ENCODE measurements at places on chromosomes 4 and X.
A peak's percentile ranks its signal among the peaks of the same experiment; 100 is the strongest.

DNA sequence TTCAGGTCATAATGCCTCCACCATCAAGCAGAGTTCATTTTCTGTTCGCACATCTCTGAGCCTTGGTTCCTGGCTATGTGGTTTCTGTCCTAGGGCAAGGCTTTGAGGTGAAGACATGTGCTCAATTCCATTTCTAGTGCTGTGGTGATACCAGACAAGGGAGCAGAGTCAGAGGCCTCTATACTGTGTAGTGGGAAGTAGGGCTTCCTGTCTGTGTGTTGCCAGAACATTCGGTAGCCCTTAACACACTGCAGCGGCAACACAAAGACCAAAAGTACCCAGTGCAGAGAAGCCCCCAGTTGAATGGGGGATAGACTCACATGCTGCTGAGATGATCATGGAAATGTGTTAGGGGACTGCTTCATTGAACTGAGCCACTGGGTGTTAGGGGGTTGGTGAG, 56.4 kb downstream of the STARD8 start:
- DNase-seq, result no peak

DNA sequence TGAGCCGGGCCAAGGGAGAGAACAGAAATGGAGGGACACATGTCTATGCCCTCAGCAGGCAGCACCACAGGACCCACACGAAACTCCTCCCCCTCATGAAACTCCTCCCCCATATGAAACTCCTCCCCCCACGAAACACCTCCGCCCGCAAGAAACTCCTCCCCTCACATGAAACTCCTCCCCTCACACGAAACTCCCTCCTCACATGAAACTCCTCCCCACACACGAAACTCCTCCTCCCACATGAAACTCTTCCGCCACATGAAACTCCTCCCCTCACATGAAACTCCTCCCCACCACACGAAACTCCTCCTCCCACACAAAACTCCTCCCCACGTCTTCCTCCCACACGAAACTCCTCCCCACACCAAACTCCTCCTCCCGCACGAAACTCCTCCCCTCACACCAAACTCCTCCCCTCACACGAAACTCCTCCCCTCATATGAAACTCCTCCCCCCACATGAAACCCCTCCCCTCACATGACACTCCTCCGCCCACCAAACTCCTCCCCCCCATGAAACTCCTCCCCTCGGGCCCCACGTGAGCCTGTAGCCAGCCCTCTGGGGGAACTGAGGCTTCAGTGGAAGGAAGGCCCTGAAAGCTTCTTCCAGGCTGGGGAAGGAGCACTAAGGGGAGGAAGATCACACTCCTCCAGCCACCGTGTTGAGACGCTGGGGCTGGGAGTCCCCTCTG, 15.2 kb downstream of the ADRA2C start:
- DNase-seq, result no peak

GRCh38 chr4:88816360-88816759, 118.7 kb upstream of the NAP1L5 start:
- DNase-seq, result no peak

GRCh38 chrX:102892103-102892502, 45.0 kb upstream of the RAB40AL start:
- DNase-seq, result no peak

GRCh38 chr4:147090486-147090885, 144.8 kb upstream of the TTC29 start:
- no peak for DNase-seq

DNA sequence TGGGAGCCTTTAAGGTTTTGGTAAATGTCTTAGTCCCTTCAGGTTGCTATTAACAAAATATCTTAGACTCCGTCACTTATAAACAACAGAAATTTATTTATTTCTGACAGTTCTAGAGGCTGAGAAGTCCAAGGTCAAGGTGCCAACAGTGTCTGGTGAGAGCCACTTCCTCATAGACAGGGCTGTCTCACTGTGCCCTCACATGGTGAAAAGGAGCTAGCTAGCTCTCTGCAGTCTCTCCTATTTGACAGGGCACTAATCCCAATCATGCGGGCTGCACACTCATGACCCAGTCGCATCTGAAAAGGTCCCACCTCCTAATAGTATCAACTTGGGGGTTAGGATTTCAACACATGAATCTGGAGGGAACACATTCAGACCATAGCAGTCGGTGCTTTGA, 63.4 kb upstream of the KLF3 start:
- DNase-seq, result peak; percentile 35

- DNase-seq, result no peak
Measured at GRCh38 chr4:52477191-52477780, 181.8 kb downstream of the USP46 start.

DNA sequence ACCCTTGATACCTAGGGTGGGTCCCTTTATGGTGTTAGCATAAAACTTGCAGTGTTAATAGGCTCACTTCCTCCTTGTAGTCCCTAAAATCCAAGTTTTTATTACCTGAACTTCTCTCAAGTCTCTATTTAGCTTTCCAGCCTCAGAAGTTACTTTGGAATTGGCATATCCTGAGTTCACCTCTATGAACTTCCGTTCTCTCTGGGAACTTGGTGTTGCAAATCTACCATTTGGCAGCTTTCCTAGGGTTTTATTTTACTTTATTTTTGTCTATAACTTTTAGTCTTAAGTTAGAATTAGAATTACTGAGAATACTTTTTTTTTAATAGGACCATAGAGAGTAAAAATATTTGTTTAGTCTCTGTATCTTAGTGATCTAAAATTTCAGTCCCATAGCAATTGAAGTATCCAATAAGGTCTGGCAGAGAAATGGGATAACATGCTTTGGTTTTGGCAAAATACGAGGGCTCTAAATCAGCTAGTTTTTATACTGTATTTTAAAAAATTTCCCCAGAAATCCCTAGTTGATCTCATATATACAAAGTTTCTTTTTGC, 30.3 kb upstream of the NAF1 start:
- no peak for DNase-seq

DNA sequence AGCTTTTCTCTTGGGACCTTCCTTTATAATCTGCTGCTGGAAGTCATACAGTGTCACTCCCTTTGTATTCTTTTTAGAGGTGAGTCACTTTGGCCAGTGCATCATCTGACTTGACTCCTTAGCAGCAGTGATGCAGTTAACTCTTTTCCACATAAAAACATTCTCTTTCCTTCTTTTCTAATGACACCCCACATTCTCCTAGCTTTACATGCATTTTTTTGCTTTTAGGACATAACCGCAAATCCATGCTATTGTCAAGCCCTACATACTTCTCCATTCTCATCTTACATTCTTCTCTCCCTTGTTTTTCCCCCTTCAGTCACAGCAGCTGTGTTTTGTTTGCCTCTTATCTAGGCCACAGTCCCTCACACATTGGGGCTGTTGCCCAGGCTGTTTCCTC, 55.1 kb downstream of the ZNF330 start:
- no peak for DNase-seq

DNA sequence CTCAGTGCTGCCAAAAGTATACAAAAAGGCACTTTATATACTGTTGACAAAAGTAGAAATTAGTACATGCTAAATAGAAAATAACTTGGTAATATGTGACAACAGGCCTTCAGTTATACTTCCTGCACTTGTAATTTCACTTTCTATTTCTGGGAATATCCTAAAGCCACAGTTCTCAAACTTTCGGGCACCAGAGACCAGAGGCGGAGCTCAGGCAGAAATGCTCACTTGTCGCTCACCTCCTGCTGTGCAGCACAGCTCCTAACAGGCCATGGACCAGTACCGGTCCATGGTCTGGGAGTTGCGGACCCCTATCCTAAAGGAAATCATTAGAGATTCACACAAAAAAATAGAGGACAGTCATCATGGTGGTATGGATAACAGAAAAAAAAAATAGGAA, 25.7 kb downstream of the ACSL4 start:
- no peak for DNase-seq

DNA sequence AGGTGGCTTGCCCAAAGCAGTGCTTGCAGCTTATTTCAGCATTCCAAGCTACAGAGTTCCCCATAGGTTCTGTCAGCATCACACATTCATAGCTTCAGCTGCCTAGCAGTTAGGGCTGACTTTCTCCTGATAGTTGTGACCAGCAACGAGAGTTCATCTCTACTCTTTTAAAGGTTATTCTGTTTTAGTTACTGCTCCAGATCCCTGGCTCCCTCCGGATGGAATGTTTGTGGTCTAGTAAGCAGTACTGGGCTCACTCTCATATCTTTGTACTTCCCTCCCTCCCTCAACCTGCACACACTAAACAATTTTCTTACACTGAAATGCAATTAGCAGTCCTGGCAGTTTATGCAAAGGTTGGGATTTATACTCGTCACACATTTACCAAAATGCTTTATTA, 43.9 kb downstream of the PTTG2 start:
- DNase-seq, result no peak

- DNase-seq, result no peak
Measured at GRCh38 chr4:101871962-101872676, 81.6 kb downstream of the BANK1 start.

GRCh38 chr4:85084371-85085094, 118.0 kb upstream of the WDFY3 start:
- peak; percentile 66 for DNase-seq

- DNase-seq, result peak; percentile 35
Measured at GRCh38 chr4:22237155-22237751, 278.6 kb downstream of the ADGRA3 start.

DNA sequence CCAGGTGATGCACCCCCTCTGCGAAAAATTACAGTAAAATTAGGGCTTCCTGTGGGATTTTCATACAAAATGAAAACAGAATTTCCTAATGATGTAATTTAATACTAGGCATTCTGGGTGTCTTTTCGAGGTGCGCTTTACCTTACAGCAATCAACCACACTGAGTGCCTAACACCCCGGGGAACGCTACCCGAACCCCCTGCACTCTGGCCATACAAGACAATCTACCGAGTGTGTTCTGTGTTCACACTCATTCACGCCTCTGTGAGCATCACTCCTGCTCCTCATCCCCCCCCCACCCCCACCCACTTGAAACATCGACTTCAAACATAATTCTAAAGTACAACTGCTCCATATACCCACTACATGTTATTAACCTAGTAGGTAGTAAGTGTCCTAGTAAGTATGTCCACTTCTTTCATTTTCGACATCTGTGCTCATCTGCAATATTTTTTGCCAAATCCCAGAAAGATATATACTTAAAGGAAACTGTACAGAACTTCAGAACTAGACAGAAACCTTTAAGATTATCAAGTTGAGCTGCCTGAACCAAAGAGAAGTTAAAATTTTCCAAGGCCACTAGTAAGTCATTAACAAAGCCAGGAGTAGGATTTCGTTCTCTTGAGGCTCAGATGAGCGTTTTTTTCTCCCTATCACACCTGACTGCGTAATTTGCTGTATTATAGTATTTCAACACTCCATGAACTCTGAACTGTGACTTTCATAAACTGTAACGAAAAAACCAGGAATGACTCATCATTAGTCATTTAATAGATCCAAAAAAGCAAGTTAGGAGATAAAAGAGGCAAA, 80.0 kb downstream of the FAT1 start:
- DNase-seq, result no peak

- DNase-seq, result no peak
Measured at GRCh38 chr4:29536745-29537144, 1183.4 kb upstream of the PCDH7 start.

GRCh38 chrX:17669891-17670290, 67.4 kb upstream of the SCML1 start:
- no peak for DNase-seq

DNA sequence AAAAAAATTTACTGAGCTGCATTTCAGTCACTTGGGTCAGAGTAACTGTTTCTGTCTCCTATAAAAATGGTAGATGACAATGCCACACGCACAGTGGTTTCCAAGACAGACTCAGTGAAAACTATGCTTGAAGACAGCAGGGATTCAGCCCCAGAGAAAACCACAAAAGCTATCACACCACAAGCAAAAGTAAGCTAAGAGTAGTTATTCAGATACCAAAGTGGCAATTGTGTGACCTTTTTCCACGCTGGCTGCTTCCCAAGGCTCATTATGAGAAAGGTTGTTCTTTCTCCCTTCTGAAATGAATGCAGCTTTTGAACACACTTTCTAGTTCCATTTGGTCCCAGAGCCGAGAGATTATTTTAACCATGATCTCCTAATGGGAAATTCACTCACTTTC, 46.4 kb upstream of the GPM6B start:
- DNase-seq, result peak; percentile 60

DNA sequence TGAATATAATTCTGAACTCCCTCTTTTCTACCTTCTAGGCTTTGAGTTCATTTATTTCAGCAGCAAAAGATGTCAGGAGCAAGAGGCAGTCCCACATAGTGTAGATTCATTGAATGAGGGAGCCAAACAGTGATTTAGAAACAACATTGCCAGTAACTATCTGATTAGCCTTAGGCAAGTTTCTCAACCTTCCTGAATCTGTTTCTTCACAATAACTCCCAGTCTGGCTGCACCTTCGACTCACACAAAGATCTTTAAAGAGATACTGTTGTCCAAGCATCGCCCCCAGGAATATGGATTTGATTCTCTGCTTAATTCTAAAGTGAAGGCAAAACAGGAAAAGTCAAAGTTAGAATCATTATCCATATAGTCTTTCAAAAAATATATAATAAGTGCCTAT, 1026.2 kb downstream of the DMD start:
- DNase-seq, result no peak

DNA sequence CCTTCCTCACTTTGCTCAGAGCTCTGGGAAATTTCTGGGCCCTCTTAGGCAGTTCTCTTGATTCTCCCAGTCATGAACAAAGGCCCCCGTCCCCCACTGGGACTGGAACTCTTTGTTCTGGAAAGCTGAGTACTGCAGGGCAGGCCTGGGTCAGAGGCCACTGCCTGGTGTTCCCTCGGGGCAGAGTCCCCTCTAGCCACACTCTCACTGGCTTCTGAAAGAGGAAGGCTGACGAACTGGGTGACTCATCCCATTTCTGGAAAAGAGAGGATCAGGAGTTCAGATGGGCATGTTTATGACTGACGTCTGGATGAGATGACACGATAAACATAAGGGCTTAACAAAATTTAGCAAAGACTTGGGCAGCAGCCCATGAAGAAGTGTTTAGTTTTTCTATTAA, 47.7 kb downstream of the DDX3X start:
- DNase-seq, result no peak

DNA sequence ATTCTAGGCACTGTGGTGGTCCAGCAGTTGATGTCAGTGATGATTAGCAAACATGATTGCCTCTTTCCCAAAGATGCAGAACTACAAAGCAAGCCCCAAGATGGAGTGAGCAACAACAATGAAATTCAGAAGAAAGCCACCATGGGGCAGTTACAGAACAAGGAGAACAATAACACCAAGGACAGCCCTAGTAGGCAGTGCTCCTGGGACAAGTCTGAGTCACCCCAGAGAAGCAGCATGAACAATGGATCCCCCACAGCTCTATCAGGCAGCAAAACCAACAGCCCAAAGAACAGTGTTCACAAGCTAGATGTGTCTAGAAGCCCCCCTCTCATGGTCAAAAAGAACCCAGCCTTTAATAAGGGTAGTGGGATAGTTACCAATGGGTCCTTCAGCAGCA, 365.3 kb downstream of the MAPK10 start:
- DNase-seq, result no peak

GRCh38 chrX:104564921-104565703, 887 bp upstream of the IL1RAPL2 start:
- DNase-seq, result no peak

DNA sequence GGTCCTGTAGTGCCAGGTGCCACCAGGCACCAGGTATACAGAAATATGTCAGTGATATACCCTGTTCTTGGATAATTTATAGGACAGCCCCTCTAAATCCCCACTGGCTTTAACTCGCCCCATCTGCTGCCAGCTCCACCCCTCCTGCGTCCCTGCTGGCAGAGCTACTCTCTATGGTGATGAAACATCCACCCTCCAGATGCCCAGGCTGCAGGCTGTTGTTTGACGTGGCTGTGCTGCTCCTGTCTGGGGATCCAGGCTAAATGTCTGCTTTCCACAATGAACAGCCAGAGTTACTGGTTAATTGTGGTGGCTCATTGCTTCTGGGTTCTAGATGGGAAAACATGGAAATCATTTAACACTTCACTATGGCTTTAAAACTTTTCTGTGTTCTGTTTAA, 12.9 kb downstream of the NHSL2 start:
- no peak for DNase-seq
